ENCODE measurements at places on chromosomes 6 and 20.

GRCh38 chr20:50794181-50794845 lies 548 bp upstream of the BCAS4 start:
- peak; percentile 22 for DNase-seq

- DNase-seq, result no peak
Measured at GRCh38 chr6:21586740-21587178, 6.8 kb upstream of the SOX4 start.

- no peak for DNase-seq
Measured at GRCh38 chr6:164337024-164337924, 922.8 kb downstream of the QKI start.

GRCh38 chr6:3490625-3490980 lies 33.8 kb upstream of the SLC22A23 start:
- no peak for DNase-seq

DNA sequence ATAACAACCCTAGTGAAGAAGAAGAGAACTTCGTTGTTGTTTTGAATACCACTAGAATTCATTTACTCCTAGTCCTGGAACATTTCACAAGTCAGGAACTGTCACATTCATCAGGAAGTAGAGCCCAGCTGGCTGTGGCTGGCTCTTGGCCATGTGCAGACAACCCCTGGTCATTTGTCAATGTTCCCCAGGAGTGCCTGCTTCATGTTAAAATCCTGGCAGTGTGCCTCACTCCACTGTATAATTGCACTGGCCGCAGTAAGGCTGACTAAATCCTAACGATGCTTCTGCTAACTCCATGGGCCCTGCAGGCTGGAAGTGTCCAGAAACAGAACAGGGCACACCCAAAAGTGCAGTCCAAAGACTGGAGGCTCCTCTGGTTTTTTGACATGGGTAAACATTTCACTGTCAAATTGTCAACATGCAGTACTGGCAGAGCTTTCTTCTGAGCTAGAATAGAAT lies 41.5 kb upstream of the ADGRF1 start:
- DNase-seq, result no peak
